ENCODE measurements at places on chromosomes 1 and 21. TPM values are rescaled to one million over a fixed set of nuclear protein-coding genes. Genes with fewer than 3 reads are reported as not detected.

DNA sequence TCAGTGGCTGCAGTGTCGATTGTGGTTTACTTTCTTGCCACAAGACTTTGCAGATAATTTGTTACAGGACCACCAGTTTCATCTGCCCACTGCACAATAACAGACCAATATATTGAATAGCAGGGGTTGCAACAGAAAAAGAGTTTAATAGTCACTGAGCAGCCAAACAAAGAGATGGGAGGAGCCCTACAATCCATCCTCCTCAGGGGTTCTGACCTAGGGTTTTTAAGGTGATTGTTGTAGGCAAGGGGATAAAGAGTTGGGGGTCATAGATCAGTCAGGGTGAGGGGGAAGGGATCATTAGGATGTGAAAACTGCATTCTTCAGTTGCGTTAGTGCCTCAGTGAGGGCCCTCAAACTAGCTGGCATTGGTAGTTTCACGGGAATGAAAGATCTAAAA, 110.7 kb upstream of the OLFM3 start:
- no peaks in the 10 kb centered on the region for H3K4me1 ChIP-seq
- no peak overlapping the region for H3K4me3 ChIP-seq
- DNase-seq: no peak
- no peaks in the 10 kb centered on the region for H3K36me3 ChIP-seq
- no peaks in the 10 kb centered on the region for H3K27me3 ChIP-seq
- no peak overlapping the region for H3K27ac ChIP-seq

DNA sequence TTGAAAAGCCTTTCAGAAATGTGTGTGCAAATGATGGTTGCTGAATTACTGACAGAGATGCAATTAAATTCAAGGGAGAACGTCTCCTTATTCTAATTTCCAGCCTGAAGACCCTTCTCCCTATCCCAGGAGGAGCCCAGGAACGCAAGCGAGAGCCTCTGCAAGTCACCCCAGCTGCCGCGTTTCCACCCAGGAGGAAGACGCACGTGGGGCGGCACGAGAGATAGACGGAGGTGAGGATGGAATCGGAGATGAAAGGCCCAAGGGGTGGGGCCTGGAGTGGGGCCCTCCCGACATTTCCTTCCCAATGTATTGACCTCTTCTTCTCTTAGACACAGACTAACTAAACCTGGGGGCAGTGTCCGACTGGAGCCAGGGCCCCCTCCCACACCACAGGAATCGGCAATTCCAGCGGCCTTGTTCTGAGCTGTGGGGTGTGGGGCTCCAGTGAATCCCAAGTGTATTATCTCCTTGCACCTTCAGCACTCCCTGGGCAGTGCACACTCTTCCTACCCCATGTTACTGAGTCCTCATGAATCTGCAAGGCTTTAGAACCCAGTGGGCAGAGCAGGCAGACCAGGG, 322.5 kb downstream of the AJAP1 start:
- H3K4me1 ChIP-seq: no peaks in the 10 kb centered on the region
- H3K36me3 ChIP-seq: no peaks in the 10 kb centered on the region
- H3K27ac ChIP-seq: no peak overlapping the region
- no peak for DNase-seq

The TMEM81 gene
- total RNA-seq: 3.0 TPM

The IPO13 gene
- total RNA-seq: 29.4 TPM

The BCAS2 gene
- total RNA-seq: 36.3 TPM

The CD244 gene
- 25.6 TPM for total RNA-seq

Data from activated CD8-positive, alpha-beta memory T cell treated with anti-CD3 and anti-CD28 coated beads, Interleukin-2, amount 10 ng/mL, durations not matched to agents 7 days and 5 days (primary cell).